ENCODE measurements at places on chromosomes 2 and 18.
A peak's percentile ranks its signal among the peaks of the same experiment; 100 is the strongest.

GRCh38 chr2:96826546-96827278 is 10.6 kb downstream of the CNNM3 start:
- DNase-seq: no peak

- DNase-seq: no peak
Observed at GRCh38 chr18:8998481-8999217, 103.8 kb upstream of the NDUFV2 start.

DNA sequence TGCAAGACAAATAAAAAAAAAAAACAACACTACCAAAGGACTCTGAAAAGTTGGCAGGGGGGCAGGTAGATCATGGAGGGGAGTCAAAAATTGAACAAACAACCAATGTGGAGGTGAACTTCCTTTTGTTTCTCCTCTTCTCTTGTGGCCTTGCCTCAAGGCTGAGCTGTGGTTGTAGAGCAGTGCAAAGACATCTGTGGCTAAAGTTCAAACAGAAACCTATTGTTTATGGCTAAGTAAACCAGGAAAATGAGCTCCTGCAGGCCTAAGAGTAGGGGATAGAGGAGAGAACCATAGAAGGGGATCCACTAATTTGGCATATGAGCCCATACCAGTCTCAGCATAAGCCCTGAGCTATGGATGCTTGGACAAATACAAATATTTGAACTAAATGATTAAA is 40.2 kb upstream of the EGR4 start:
- DNase-seq: no peak

GRCh38 chr2:120932472-120932871 is 196.8 kb downstream of the GLI2 start:
- no peak for DNase-seq

DNA sequence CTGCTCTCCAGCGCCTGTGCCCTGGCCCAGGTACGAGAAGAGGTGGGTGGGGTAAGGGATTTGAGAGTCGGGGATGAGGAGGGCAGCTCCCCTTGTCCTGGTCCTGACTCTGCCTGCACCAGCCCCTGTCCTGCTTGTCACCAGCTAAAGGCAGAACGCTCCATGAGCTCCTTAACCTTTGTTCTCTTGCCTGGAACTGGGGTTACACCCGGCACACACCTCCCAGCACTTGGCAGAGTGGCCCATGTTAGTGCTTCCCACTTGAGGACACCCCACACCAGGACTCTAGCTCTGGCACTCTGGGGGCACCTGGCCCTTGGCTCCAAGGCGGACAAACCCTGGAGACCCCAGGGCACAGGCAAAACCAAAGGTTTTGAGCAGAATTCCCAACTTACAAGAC is 19.2 kb downstream of the ANO7 start:
- DNase-seq: no peak

DNA sequence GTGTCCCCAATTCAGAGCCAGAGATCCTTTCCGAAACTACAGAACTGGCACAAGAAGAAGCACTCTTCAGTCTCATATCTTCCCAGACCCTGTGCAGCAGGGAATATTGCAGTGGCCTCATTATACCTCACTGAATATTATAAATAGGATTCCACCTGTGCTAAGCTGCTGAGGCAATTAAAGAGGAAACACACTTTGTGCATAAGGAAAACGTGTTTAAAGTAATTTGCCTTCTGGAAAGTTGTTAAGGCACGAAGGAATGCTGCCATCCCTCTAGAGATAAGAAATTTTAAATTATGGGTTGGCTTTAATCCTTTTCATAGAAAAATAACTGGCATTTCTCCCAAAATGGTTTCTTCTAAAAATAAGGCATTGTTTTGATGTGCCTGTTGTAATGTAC is 233.3 kb downstream of the RAB3GAP1 start:
- DNase-seq: no peak

- no peak for DNase-seq
Observed at GRCh38 chr18:72826736-72827135, 41.1 kb downstream of the NETO1 start.

- no peak for DNase-seq
Observed at GRCh38 chr2:113755035-113755834, 1.2 kb downstream of the SLC35F5 start.

DNA sequence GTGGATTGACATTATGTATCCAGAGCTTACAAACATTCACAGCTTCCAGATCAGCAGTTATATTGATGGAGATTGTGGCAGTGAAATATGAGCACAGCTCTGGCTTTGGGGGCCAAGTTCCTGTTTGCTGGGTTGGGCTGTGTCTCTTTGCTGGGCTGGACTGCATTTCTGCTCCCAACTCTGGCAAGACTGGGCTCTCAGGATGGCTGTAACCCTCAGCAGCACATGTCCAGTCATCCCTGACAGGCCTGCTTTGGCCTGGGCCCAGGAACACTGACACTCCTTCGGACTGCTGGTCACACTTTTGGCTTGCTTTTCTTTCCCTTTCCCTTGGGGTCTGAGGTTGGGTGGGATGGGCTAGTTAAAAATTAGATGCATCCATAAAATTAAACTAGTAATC is 17.9 kb upstream of the VPS4B start:
- no peak for DNase-seq

DNA sequence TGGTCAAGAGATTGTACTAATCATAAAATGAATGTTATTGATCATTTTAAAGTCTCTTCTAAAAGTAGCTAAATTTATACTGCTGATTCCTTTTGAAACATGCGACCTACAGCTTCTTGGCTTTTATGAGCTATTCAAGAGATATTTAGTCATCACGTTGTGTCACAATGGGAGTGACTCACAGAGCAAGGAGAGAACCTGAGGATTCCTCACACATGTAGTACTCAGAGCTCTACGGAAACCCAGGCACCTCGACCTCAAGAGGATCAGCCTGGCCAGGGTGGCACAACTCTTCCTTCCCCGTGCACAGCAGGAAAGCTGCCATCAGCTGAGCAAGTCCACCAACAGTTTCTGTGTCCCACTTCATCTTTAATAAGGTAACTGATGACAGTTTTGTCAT is at the start of gene DHRS9:
Gene DHRS9 (plus strand): TSS at position 223 of the 400 bp plus-strand sequence. CDS start 12,019 bp downstream, outside the sequence.
- DNase-seq: peak; percentile 4

GRCh38 chr18:28041366-28041765 is 135.6 kb downstream of the CDH2 start:
- DNase-seq: no peak

DNA sequence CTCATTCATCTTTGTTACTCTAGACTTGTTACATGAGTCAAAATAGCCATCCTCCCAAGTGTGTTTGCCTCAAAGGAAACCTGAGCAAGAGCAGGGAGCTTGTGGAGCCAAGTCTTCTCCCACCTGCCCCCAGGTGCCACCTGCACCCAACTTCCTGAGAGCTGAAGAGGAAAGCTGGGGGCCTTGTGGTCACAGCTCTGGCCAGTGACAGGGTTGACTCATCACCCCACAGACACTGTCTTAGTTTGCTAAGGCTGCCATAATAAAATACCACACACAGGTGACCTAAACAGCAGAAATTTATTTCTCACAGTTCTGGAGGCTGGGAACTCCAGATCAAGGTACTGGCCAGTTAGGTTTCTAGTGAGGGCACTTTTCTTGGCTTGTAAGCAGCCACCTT is 99.6 kb downstream of the TPGS2 start:
- no peak for DNase-seq

DNA sequence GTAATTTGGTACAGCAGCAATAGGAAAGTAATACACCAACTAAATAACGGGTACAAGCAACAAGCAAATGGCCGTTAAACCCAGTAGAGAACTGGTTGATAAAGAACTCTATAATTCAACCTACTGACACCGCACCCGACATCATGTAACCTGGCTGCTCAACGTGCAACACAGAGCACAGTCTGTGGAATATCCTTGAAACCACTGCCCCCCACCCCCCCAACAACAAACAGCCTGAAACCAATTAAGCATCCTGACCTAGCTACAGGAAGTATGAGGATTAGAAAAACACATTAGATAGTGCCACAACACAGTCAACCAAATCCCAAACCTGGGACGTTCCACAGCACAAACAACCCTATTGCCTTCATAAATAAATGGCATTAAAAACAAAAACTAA is 23.5 kb downstream of the HDLBP start:
- DNase-seq: no peak

- no peak for DNase-seq
Observed at GRCh38 chr2:40564184-40564583, 112.3 kb upstream of the SLC8A1 start.

DNA sequence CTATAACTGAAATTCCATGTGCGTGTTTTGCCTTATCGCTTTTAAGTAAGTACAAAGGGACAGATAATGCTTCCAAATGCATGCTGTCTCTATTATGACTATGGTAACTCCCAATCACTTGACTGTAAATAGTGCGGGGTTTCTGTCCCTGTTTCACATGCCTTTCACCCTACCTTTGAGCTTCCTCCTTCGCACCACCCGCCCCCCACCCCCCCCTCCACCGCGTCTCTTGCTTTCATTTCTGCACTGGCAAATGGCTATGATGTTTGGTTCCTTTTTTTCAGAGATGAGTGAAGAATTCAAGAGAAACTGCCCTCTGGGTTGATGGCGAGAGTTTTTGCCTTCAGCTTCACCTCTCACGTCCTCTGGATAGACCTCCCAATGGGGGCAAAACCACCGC is 25.0 kb upstream of the SPP2 start:
- no peak for DNase-seq

DNA sequence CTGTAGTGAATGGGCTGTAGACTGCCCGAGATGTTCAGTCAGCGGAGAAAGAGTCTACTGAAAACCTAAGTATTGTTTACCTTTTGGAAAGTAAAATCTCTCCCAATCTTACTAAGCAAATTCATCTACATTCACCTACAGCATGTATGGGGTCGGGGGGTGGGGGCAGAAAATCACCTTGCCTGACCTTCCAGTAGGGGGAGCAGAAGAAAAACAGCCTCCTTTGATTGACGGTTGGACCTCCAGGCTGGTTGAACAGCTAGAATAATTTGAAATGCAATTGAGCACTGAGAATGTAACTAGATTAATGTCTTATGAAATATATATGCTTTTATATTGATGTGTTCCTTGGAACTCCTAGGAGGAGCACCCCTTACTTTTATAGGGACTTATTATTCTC is 10.0 kb downstream of the LRATD1 start:
- DNase-seq: no peak

- no peak for DNase-seq
Observed at GRCh38 chr2:204885747-204886146, 340.5 kb downstream of the PARD3B start.

- no peak for DNase-seq
Observed at GRCh38 chr2:122542646-122543045, 787.2 kb downstream of the TSN start.

- no peak for DNase-seq
Observed at GRCh38 chr2:78218066-78218465, 695.9 kb upstream of the LRRTM4 start.

GRCh38 chr18:69648486-69648885 is 247.8 kb downstream of the DOK6 start:
- no peak for DNase-seq

- no peak for DNase-seq
Observed at GRCh38 chr2:133092571-133092970, 422.6 kb upstream of the LYPD1 start.

Data from kidney capillary endothelial cell (primary cell).